ENCODE measurements at places on chromosomes 2 and 18.

GRCh38 chr2:240930096-240930630 is 24.0 kb downstream of the CROCC2 start:
- DNase-seq, result no peak

GRCh38 chr2:143121079-143121478 is 8.1 kb upstream of the ARHGAP15 start:
- no peak for DNase-seq

DNA sequence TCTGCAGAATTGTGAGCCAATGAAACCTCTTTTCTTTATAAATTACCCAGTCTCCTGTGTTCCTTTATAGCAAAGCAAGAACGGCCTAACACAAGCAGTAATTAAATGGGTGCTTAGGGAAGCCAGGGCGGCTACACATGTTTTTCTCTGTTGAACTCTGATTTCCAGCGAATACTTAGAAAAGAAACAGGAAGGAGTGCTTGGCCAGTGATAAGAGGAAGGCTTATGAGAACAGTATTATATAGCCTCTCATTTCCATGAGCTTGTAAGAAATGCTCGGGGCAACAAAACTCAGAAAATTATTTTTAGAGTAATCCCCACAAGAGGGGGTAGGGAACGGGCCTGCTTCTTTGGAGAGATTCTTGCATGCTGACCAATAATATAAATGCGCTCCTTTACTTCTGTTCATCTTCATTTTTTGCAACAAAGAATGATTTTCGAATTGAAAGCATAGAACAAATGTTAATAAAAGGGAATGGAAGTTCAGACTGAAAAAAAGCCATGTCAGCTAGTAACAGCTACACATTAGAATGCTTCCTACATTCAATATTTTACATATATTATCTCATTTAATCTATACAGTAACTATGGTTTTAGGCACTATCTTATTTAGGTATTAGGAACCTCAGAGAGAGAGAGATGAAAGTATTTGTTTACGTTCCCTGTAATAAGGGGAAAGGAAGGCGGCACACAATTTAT is 49.7 kb upstream of the CCDC85A start:
- no peak for DNase-seq

DNA sequence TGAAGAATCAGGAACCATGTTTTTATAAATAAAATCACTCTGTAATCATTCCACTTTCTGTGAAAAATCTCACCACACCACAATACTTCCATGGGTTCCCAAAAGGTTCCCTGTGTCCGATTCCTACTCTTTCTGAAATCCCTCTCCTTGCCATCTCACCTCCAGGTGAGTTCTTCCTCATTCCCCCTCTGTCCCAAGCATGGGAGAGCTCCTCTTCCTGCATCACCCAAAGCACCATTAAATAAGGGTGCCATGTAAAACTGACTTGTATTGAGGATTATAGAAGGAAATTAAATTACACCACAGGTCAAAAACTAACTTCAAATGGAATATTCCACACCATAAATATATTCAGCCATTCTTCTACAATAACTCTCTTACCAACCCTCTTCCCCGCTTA is 55.8 kb upstream of the ETAA1 start:
- no peak for DNase-seq

DNA sequence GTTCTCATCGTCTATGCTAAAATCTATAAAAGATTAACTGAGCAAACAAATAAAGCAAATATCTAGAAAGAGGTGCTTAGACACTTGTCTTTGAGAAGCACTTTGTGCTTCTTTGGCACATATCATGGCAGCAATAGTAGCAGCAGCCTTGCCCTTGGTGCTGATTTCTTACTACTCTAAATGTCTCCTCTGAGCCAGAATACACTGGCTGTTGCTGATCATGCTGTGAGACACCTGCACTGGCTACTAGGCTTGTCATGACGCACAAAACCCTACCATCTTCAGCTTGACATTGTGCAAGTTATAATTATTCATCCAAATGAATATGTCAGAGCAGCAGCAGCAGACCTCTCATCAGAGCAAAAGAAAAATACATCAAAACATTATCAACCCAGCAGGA is 46.7 kb downstream of the FANCL start:
- no peak for DNase-seq

- DNase-seq, result no peak
These were observed 67.5 kb downstream of the PLCL1 start for GRCh38 chr2:197871780-197872456.

DNA sequence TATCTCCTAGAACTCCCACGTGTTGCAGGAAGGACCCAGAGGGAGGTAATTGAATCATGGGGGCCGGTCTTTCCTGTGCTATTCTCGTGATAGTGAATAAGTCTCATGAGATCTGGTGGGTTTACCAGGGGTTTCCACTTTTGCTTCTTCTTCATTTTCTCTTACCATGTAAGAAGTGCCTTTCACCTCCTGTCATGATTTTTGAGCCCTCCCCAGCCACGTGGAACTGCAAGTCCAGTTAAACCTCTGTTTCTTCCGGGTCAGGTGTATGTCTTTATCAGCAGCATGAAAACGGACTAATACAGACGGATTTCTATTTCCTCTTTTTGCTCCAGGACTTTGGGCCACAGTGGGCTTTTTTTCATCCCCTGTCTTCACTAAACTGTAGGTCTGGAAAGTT is 88.3 kb upstream of the KCNE4 start:
- no peak for DNase-seq

GRCh38 chr2:76039505-76039904 is 328.8 kb upstream of the GCFC2 start:
- no peak for DNase-seq

DNA sequence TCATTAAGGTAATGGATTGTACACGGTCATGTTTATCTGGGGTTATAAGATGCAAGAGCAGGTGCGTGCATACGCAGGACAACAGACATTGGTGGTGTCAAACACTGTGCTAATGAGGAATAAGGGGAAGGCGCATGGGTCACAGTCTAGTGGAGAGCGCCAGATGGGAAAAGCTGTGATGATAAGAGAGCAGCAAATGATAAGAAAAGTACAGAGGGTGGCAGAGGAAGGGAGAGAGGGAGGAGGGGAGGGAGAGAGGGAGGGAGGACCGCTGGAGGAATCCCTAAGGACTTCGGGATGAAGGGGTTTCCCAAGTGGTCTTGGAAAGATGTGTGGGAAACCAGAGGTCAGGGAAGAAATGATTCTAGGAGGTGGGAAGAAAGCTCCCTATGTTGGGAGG is 2.9 kb downstream of the TNFRSF11A start:
- DNase-seq, result no peak

DNA sequence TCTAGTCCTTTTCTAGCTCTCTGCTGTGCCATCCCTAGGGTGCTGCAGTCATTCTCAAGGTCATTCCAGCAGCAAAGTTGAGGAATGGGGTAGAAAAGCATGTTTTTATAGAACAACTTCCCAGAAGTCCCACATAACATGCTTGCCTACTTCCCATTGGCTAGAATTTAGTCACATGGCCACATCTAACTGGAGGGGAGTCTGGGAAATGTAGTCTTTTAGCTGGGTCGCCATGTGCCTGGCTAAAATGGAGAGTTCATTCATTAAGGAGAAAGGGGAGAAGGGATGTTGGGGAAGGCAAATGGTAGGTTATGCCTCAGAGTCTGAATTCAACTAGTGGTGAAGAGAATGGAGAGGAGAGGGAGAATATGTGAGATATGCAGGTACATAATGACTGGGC is 85.7 kb downstream of the SLC4A3 start:
- no peak for DNase-seq

DNA sequence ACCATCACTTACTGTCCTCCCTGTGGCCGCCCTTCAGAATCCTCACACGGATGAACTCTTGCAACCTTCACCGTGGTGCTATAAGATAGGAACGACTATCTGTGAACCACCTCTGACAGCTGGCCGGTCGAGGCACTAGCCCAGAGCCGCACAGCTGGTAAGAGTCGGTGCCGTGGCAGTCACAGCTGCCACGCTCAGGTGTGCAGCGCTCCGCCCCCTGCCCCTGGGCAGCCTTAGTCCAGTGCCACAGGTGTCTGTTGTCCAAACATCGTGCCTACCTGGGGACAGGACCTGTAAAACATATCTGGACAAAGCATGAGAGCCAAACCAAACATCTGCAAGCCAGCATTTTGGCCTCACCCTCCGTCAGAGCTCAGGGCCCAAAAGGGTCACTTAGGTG is 55.3 kb upstream of the SALL3 start:
- DNase-seq, result no peak

GRCh38 chr2:232593982-232594381 is 39.4 kb upstream of the EFHD1 start:
- DNase-seq, result no peak

DNA sequence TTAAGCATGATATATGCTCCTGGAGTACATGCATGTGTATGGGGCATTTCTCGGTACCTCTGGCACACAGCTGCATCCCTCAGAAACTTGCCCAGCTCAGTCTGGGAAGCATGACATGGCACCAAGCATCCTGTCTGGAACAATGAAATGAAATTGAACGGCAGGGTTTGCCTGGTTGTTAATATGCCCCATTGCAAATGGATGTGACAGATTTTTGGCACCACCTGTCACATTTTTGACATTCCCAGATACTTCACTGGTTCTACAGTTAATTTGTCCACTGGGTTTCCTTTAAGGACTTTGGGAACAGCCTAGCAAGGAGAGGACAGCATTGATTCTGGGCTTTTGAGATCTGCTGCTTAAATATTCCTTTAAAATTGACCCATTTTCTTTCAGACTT is 305.8 kb downstream of the TSN start:
- DNase-seq, result no peak

- DNase-seq, result no peak
These were observed 375.8 kb upstream of the LYPD1 start for GRCh38 chr2:133045787-133046186.

DNA sequence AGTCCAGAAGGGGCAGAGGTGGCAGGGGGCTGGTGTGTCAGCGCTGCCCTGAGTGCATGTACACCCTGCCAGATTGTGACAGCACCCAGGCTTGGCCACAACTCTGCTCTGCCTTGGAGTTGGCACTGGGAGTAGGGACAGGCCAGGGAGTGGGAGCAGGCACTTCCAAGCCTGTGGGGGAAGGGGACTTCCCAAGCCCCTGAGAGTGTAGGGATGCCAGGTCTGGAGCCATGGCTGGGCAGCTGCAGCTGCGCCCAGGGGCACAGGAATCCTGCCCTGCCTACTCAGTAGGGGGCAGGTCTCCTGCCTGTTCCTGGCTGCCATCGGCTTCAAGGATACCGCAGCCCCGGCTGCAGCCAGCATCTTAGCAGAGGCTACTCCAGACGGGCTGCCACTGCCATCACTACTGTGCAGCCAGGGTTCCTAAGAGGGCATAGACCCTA is 109.4 kb downstream of the CALCRL start:
- no peak for DNase-seq

DNA sequence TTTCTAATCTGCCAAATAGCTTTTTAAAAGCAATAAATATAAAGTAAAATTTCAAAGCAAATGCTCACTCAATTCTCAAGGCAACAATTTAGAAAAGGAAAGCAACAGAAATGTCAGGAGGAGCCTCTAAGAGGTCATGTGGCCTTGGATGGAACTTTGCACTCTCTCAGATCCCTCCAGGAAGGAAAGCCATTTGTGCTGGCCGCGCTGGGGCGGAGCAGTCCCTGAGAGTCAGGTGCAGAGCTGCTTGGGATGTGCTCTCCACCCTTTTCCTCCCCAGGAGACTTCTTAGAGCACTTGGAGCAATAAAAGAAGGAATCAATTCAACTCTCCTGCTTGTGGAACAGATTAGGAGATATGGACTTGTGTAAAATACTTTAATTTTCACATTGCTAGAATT is 379.8 kb upstream of the LINC00305 start:
- DNase-seq, result no peak

DNA sequence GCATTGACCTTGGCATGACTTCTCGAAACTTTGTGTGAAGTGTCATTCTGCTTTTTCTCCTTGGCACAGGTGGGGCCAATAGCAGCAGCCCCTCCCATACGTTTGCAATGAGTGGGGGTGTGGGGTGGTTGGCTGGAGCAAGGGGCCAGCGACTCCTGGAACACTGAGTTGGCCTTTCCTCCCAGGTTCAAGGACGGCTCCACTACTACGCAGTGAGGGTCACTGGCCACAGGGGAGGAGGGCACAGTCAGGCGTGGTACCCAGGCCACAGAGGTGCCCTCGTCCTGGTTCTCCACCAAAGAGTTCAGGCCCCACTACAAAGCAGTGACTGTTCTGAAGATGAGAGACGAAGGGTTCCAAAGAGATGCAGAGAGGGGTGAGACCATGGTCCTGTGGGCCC is 70.6 kb upstream of the OTOS start:
- DNase-seq, result no peak

DNA sequence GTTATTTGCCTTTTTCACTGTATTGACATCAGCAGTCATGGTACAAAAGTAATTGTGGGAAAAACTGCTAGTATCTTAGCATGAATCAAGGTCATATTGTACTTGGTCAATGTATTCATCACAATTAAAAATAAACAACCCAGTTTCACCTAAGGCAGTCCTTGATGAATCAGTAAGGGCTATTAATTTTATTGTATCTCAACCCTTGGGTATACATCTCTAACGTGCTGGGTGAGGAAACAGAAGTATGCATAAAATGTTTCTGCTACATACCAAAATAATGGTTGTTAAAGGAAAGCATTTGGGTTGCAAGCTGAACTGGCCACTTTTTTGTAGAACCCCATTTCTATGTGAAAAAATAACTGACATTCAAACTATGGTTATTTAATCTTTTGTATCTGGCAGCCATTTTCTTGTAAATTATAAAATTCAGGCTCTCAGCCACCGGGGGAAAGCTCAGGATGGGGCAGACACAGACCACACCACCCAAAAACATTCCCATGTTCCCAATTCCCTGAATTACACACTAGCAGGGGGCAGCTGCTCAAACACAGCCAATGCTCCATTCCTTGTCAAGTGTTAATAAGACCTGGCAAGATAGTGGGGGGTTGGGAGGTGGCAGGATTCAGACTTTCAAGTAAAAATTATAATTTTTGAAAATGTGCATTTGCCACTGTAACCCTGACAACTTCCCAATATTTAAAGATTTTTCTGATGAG is 49.3 kb downstream of the OLA1 start:
- DNase-seq, result peak; percentile 6

DNA sequence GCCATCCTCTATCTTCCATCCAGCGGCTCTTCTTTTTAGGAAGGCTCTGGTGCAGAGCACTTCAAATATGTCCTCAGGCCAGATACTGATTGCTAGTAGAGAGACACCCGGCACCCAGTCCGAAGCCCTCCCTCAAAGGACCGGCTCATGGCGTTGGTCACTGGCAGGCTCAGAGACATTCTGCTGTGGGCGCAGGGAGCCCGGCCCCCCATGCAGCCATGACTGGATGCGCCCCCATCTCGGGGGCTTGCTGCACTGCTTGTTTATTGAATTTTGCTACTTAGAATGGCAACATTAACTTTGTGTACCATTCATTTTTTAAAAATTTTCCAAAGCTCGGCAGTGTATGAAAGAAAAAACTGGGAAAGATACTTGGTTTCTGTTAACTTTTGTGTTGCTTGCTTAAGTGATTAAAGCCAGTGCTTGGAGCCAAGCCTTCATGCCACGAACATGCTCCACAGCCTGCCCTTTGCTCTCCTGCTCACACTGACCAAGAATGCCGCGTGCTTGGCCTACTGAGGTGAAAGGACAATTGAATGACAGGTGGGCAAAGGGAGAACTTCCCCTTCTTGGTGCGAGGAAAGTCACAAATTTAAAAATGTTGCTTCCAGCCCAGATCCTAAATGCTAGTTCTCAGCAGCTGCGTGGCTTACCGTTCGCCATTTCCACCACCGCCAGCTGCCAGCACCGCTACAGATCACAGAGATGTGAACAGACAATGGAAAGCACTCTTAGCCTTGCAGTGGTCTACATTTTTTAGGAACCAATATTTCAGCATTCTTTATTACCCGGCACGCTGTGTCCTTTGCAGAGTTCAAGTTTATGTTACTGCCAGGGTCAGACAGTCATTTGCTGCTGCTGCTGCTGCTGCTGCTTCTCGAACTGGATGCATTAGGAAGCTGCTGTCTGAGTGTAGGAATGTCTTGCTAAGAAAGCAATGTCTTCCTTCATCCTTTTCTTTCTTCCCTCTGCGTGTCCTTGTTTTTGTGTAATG is 76.7 kb downstream of the FAM210A start:
- DNase-seq, result no peak

All from epithelial cell of prostate (primary cell).